ENCODE measurements at places on chromosomes 5 and 9.

GRCh38 chr5:25107853-25108252 is 463.1 kb upstream of the CDH10 start:
- DNase-seq, result no peak

GRCh38 chr5:178399701-178400095 is 167.1 kb upstream of the PHYKPL start:
- DNase-seq, result no peak

- DNase-seq, result no peak
Measured at GRCh38 chr9:137785704-137786161, 91.8 kb upstream of the CACNA1B start.

DNA sequence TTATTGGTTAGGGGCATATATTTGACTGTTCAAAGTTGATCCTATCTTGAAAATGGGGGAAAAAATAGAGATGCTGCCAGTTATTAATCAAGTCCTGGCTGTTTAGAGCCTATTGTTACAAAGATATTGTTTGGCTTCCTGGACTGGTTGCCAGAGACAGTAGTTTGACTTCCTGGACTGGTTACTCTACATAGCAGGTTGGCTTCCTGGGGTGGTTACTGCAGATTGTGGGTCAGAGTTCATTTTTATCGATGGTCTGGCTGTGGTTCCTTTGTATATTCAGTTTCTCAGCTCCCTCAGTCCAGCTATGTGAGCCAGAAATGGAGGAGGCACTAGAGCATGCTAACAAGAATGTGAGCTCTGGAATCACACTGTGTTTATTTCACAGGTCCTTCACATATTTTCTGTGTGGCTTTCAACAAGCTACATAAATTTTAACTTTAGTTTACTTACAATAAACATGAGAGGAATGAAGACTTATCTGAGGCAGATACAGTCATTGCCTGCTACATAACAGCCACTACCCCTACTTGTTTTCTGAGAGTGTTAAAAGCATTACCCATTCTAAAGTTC is 137.6 kb downstream of the TRPM3 start:
- DNase-seq, result no peak

DNA sequence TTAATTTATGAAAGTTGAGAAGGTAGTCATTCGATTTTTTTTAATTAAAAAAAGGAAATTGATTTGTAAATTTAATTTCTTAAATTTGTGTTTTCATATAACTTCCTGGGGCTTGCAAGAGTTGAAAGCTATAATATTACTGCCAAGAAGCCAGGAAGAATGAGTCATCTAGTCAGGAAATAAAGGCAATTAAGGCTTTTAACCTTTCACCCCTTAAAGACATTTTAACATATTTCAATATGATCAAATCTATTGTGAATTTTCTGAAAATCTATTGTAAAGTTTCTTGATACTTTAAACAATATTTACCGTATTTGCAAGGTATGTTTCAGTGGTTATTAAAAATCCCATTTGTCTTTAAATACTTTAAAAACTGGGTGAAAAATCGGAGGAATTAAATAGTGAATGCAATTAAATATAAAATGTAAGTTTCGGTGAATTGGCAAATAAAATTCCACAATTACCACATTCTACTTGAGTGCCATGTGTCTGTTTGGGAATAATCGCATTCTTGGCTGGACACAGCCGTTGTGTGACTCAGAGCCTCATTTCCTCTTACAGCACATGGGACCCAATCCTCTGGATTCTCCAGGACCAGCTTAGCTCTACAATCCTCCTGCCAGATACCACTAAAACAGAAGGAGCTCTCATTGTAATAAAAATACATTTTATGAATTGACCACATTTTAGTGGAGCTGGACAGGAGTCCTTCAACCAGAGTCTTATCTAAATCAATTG is 310.7 kb downstream of the HCN1 start:
- no peak for DNase-seq

DNA sequence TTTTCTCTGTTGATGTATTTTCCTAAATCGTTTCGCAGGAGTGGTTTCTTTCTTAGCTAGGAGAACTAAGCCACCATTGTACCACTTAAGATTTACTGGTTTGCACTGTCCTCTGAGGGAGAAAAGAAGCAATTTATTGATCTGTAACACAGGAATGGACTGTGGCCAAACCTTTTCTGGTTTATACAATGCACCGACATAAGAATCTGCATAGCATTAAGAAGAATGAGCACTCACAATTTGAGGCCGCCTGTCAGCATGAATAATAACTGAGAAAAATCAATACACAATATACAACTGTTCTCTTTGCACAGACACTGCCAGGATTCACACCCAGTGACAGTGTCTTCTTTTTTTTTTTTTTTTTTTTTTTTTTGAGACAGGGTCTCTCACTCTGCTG is 168.6 kb upstream of the DMRT1 start:
- DNase-seq, result no peak

- DNase-seq, result no peak
Measured at GRCh38 chr9:84827216-84827765, 157.8 kb downstream of the NTRK2 start.

- no peak for DNase-seq
Measured at GRCh38 chr9:89956331-89956730, 351.5 kb downstream of the GADD45G start.

GRCh38 chr5:87354496-87354895 is 58.2 kb downstream of the CCNH start:
- no peak for DNase-seq

DNA sequence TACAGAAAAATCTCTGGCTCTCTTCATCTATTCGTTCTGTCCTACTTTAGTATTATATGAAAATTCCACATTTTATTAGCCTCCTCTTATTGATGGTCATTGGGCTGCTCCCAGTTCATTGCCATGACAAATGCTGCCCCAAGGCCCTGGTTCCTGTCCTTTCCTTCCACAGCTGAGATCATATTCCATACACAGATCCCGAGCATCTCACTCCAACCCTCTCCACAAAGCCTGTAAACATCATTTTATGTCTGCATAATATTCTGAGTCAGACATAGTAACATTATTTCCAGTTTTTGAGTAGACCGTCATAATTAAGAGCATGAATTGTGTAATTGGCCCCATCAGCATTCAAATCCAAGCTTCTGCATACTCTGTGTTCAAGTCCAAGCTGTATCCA is 86.3 kb downstream of the MVB12B start:
- DNase-seq, result no peak

- no peak for DNase-seq
Measured at GRCh38 chr9:100739666-100740065, 161.8 kb downstream of the CAVIN4 start.

- no peak for DNase-seq
Measured at GRCh38 chr5:92780057-92780456, 801.0 kb downstream of the NR2F1-AS1 start.

- DNase-seq, result no peak
Measured at GRCh38 chr5:177490311-177490991, 7.0 kb downstream of the PDLIM7 start.

DNA sequence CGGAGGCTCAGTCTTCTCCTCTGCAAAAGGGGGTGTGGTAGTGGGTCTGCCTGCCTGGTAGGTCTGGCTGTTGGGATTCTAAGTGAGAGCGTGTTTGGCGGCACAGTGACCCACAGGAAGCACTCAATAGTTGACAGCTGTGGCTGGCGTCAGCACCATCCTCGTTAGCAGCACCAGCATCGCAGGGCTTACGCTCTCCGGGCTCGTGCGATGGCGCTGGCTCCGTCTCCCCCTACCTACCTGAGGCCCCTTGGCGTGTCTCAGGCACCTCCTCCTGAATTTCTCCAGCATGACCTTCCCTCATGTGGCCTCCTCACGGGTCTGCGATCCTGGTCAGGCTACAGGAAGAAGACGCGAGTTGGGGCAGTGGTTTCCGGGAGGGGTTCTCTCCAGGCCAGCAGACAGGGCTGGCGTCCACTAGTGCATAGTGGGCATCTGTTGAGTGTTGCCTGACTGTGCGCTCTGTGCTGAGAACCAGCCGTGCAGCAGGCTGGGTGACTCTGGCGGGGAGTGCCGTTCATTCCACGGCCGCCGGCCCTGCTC is 66.9 kb downstream of the HMCN2 start:
- no peak for DNase-seq

- no peak for DNase-seq
Measured at GRCh38 chr9:121262423-121262822, 5.5 kb upstream of the GSN start.

GRCh38 chr9:125325826-125326225 is 64.2 kb downstream of the GAPVD1 start:
- DNase-seq, result no peak

DNA sequence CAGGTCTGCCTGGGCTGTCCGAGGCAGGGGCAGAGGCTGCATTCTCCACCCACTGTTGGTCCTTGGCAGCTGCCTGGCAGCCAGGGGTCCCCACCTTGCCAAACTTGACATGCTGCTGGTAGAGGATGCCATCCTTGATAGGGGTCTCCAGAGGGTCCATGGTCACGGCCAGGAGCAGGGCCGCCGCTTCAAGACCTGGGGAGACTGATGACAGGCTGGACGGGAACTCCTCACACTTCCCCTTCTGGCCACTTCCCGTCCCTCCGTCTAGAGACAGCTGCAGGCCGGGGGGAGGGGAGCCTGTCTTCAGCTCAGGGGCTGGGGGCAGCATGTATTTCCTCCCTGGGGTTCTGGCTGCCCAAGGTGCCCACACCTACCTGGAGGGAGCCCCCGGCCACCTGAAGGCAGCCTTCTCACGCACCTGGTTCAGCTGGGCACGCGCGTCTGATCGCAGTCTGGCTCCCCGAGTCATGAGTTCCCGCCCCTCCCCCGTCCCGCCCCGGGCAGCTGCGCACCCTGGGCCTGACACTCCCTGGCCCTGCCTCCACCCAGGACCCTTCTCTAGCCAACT is at the start of gene DOK3:
Gene DOK3, minus strand, starts transcription at position 446 of the 571 bp plus-strand sequence. Its CDS starts 286 bp downstream, at position 160.
- DNase-seq, result no peak

DNA sequence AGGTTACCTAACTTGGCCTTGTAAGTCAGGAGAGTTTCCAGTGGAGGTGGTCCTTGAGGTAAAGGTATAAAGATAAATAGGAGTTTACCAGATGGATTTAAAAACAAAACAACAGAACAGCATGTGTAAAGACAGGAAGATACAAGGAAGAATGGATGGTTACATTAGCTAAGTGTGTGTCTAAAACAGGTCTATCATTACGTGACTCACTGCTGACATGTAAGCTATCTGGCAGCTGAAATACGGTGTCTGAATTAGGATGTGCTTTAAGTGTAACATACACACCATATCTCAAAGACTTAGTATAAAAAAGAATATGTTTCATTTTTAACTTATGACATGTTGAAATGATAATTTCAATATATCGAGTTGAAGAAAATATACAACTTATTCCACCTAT is 405.1 kb upstream of the ADAMTSL1 start:
- no peak for DNase-seq

DNA sequence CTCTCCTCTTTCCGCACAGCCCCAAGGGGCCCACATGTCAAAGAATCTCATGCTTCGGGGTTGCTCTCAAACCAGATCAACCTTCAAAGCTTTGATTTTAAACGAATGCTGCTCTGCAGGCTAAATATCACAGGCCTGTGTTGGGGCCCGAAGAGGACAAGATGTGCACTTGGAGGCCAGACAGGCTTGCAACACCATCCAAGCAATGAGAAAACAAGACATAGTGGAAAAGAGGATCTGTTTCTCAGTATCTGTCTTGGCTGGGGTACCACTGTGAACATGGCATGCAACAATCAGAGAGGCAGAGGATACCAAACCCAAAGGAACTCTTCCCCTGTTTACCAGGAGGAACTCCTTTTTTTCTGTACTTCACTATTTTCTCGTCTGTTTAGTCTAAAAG is 321.8 kb downstream of the SLIT3 start:
- no peak for DNase-seq

GRCh38 chr9:71929223-71929622 is 17.8 kb downstream of the C9orf85 start:
- no peak for DNase-seq

- DNase-seq, result no peak
Measured at GRCh38 chr9:32385152-32385884, 875 bp downstream of the ACO1 start.

DNA sequence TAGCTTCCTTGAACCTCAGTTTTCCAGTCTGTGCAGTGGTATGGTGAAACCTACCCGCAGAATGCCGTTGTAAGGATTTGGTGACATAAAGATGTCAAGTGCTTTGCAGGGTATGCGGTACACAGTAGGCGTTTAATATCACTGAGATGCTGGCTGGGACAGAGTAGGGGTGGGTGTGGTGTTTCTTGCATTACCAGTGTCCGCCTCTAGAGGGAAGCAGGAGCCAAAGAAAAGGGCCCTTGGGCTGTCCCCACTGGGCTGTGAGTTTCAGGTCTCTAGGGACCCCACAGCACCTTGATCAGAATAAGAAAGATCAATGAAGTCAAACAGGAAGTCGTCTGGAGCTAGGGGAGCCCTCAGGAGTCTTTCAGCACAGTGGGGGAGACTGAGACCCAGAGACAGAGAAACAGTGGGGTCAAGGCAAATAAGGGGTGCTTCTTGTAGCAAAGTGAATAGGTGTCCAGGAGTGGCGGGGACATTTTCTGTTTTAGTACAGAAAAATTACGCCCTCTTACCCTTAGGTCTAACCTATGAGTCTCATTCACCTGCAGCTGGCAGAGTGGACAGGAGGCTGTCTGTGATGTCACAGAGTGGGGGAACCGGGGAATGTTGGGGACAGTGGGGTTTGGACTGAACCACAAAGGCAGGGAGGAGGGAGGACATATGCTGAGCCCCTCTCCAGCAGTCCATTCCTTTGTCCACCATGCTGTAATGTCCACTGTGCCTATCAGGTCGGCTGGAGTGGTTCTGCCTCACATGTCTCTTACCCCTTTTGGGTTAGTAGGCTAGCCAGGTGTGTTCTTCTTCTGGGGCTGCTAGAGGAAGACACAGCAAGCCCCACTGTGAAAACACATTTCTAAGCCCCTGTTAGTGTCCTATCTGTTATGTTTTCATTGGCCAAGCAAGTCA is 4.7 kb upstream of the TEX53 start:
- peak; percentile 61 for DNase-seq

GRCh38 chr9:96620832-96621269 is 1.2 kb upstream of the CDC14B start:
- no peak for DNase-seq

GRCh38 chr9:107251756-107252322 is 31.2 kb upstream of the RAD23B start:
- no peak for DNase-seq

DNA sequence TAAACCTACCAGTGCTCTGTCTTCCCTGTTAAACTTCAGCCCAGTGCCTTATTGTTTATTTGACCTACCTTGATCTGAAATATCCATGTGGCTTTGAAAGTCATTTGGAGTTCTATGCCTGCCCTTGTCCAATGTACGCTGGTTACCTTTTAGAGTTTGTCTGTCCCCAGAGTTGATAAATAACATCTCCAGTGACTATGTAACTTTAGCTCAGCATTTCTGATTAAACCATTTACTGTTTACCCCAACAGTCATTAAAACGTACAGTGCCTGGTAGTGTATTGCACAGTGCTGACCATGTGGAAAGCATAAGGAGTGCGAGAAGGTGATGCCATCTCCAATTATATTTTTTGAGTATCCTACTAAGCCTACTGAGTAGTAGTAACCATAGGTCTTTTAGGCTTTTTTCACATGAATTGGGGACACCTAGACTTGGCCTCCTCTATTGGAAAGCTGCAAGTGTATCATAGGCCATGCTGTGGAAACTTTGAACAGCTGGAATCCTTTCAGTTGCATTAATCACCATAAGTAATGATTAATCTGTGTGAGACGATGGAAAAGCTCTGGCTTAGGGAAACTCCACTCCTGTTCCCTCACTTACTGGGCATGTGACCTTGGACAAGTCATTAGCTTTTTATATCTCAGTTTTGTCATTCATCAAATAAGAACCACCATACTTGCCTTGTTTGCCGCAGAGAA is 93.5 kb downstream of the MAST4 start:
- no peak for DNase-seq
